Right ventricle myocardium superior (tissue), 1 donor: ENCODE measurements at places on chromosomes 7 and 10.

DNA sequence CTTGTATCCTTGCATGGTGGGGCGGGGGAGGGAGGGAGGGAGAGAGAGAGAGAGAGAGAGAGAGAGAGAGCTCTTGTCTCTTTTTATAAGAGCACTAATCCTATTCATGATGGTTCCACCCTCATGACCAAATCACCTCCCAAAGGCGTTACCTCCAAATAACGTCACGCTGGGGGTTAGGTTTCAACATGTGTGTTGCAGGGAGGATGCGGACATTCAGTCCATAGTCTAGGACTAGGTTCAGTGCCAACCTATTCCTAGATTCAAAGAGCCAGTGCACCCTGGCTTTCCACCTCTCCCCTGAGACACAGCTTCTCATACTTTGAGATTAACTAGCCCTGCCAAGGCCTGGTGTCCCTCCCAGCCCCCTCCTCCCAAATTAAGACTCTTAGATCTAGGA, 123.0 kb downstream of the GRK5 start:
- DNase-seq, result no peak

DNA sequence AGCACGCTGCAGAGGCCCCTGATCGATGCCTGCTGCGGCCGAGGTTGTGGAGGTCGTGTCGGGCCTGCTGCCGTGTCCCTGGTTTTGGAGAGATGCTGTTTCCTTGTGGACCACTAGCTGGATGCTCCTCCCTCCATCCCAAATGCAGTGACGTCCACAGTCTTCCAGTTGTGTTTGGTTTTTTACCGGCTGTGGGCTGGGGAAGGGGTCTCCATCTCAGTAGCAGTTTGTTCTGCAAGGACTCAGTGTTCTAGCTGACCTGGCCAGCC, 143.0 kb upstream of the SHH start:
- no peak for DNase-seq

GRCh38 chr10:109886781-109887140, 36.5 kb downstream of the XPNPEP1 start:
- DNase-seq, result no peak

- DNase-seq, result no peak
Measured at GRCh38 chr10:117590101-117590875, 47.7 kb downstream of the EMX2 start.

- no peak for DNase-seq
Measured at GRCh38 chr7:34425194-34425593, 232.8 kb upstream of the NPSR1 start.

- no peak for DNase-seq
Measured at GRCh38 chr7:106068986-106069385, 43.1 kb downstream of the SYPL1 start.

GRCh38 chr10:68470300-68470699, 1.5 kb downstream of the DNA2 start:
- DNase-seq, result no peak

GRCh38 chr7:111671927-111672326, 109.6 kb upstream of the IMMP2L start:
- DNase-seq, result no peak

GRCh38 chr10:132313865-132314264, 6.1 kb upstream of the STK32C start:
- no peak for DNase-seq
